Bronchus fibroblast of lung (primary cell): ENCODE measurements at places on chromosomes 11 and 22. TPM values are rescaled to one million over a fixed set of nuclear protein-coding genes. Genes with fewer than 3 reads are reported as not detected.

SREBF2 gene
- 99.9 and 103 TPM in 2 replicates for total RNA-seq

RFPL1 gene
- not detected in 2 replicates for total RNA-seq

NXPE4 gene
- not detected in 2 replicates for total RNA-seq

PATE4 gene
- total RNA-seq: not detected in 2 replicates

ELFN2 gene
- total RNA-seq: 1.3 TPM in 2 replicates

MSANTD2 gene
- 6.5 and 7.1 TPM in 2 replicates for total RNA-seq

DDX17 gene
- 229 and 307 TPM in 2 replicates for total RNA-seq

VSIG10L2 gene
- not detected in 2 replicates for total RNA-seq

SCGB1D2 gene
- total RNA-seq: not detected in 2 replicates

CCDC82 gene
- 5.2 and 6.7 TPM in 2 replicates for total RNA-seq
